ENCODE measurements at places on chromosomes 16 and 17.

- DNase-seq, result no peak
These were observed 103.1 kb downstream of the SDK2 start for GRCh38 chr17:73541111-73541510.

DNA sequence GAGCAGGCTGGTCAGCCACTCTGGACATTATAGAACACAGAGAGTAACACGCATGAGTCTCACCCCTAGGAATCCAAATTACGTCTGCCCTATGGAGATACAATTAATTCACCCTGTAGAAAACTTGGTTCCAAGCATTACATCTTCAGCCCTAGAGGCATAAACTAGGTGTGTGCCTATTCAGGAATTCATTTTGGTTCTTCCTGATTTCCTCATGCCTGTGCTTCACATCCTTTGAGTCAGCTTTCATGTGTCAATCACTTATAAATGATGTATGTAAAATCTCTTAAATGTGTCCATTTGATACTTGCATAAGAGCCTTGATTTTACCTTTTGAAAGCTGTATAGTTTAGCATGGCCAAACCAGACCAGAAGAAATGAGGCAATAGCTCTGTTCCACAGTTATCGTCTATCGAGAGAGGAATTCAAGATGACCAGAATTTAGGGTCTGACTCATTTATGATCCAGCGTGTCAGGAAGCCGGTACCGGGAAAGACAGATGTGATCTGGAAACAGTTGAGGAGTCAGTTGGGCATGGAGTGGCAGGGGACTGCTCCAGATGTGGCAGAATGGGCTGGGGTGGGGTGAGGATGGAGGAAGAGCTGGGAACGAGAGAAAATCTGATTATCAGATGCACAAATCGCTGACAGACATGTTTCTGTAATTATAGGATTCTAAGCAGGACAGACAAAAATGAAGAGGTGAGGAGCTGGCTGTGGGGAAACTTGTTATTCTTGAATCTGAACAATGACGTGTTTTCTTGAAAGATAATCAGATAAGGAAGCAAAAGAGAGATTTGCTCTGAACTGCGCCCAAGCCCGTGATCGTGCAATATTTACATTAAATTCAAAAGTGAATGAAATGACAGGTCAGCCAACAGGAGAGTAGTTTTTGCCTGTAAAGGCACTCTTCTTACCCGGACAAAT, 76.7 kb downstream of the C16orf95 start:
- DNase-seq, result peak; percentile 16

DNA sequence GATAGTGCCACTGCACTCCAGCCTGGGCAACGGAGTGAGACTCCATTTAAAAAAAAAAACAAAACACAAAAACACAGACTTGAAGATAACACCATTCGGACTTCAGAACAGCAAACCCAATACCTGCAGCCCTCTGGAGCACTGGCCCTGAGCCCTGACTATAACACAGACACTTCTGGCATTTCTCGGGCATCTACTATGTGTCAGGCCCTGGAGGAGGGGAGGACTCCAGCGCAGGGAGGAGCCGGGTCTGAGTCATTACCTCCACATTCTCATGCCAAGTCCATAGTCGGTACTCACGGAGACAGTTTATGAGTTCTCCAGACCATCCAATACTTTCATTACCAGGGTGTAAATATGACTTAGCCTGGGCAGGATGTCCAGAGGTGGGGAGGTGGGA, 48.8 kb downstream of the PITPNM3 start:
- peak; percentile 67 for DNase-seq

- DNase-seq, result no peak
These were observed 9.2 kb downstream of the HERPUD1 start for GRCh38 chr16:56941092-56941491.
